Activated T-helper 1 cell treated with anti-CD3 and anti-CD28 coated beads, Interleukin-2, amount 50 U/mL, for 16 hours (primary cell): ENCODE measurements at places on chromosomes 7 and 10.

GRCh38 chr10:81127931-81128330, 590.2 kb downstream of the SH2D4B start:
- no peak for DNase-seq

DNA sequence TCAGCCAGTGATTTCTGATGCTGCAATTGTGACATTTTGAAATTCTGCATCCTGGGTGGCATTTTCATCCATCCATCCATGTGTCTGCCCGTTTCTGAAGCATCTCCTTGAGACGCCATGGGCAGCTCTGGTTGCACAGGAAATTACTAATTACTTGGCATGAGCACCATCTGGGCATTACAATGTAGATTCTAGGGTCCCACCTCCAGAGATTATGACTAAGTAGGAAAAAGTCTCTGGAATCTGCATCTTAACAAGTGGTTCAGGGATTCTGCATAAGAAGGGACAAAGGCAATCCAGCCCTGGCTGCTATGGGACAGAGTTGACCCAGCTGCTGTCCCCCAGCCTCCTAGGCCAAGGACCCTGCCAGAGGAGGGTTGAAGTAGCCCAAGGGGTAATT, 65.3 kb downstream of the CUZD1 start:
- no peak for DNase-seq

DNA sequence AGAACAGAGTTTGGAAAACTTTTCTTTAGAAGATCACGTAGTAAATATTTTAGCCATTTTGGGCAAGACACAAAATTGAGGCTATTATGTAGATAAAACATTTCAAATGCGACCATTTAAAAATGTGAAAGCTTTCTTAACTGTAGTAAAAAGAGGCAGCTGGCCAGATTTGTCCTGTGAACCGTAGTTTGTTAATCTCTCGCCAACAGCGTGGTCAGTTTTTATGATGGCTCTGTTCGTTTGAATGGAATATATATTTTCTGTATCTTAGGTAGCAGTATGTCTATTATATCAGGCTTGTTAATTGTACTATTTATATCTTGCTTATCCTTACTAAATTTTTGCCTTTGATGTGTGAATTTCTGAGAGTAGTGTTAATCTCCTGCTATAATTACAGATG, 124.9 kb downstream of the CCSER2 start:
- DNase-seq = no peak

- DNase-seq = peak; percentile 41
Measured at GRCh38 chr7:105675934-105676371, 94.7 kb upstream of the EFCAB10 start.

- DNase-seq = no peak
Measured at GRCh38 chr7:72334066-72334465, 78.1 kb downstream of the CALN1 start.

- no peak for DNase-seq
Measured at GRCh38 chr7:8254667-8255066, 7.3 kb downstream of the ICA1 start.

GRCh38 chr10:1735562-1735961, 1.8 kb downstream of the ADARB2 start:
- no peak for DNase-seq

DNA sequence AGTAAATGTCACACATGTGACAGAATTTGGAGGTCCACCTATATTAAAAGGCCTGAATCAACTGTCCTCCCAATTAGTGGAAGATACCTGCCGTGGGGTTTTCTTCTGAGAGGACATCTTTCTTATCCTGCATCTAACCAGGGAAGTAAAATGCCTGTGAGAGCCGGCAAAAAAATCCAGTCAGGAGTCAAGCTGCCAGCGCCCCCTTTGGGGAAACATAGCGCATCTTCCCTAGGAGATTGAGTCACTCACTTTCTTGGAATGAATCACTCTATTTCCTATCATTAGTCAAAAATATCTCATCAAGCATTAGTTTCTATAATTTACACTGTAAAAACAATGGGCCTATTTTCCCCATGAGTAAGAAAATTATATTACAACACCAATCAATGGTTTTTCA, 66.4 kb upstream of the ANK3 start:
- no peak for DNase-seq

DNA sequence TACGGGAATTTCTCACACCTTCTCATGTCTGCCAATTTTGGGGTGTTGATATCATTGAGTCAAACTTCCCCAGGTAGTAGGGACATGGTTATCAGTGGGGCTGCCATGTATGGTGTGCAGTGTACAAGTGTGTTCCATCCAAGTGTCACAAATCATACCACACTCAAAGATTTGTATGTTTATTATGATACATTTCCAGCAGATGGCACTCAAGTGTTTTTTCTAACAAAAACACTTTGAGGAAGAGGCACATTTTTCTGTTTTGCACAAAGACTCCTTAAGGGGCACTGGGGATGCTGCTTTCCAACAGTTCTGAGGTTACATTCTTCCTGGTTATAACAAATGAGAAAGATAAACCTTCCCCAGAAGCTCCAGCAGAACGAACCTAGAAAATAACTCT, 414.5 kb downstream of the REEP3 start:
- no peak for DNase-seq

GRCh38 chr10:44860811-44861736, 50.1 kb upstream of the TMEM72 start:
- DNase-seq = no peak

- DNase-seq = no peak
Measured at GRCh38 chr10:51321980-51322379, 247.7 kb downstream of the PRKG1 start.

DNA sequence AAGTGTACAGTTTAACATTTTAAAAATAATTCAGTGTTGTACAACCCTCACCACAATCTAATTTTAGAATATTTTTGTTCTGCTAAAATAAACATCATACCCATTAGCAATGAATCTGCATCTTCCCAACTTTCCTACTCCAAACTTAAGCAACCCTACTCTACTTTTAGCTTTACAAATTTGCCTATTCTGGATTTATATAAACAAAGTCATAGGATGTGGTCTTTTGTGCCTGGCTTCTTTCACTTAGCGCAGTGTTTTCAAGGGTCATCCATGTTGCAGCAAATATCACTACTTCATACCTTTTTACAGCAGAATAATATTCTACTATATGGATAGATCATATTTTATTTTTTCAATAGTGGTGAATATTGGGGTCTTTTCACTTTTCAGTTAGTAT, 18.9 kb downstream of the CALML3 start:
- DNase-seq = no peak

DNA sequence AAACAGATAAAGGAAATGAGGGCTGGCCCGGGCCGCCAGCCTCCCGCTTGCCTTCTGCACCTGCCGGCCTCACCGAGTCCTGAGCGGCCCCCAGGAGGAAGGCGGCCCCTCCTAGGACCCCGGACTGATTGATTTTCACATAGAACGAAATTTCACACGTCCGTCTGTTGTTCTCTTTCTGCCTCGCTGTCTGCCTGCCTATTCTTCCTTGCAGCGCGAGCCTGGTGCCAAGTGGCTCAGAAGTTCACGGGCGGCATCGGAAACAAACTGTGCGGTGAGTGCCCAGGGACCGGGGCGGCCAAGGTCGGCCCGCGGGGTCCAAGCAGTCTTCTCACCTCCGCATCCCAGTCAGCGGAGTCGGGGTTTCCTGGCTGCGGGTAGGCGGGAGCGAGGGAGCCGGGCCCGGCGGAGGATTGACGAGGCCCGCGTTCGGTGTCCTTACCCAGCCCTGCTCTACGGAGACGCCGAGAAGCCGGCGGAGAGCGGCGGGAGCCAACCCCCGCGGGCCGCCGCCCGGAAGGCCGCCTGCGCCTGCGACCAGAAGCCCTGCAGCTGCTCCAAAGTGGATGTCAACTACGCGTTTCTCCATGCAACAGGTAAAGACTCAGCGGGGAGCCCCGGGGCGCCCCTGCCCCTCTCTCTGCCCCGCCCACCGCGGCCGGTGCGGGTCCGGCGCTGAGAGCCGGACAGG, 967 bp downstream of the GAD2 start:
- DNase-seq = no peak

DNA sequence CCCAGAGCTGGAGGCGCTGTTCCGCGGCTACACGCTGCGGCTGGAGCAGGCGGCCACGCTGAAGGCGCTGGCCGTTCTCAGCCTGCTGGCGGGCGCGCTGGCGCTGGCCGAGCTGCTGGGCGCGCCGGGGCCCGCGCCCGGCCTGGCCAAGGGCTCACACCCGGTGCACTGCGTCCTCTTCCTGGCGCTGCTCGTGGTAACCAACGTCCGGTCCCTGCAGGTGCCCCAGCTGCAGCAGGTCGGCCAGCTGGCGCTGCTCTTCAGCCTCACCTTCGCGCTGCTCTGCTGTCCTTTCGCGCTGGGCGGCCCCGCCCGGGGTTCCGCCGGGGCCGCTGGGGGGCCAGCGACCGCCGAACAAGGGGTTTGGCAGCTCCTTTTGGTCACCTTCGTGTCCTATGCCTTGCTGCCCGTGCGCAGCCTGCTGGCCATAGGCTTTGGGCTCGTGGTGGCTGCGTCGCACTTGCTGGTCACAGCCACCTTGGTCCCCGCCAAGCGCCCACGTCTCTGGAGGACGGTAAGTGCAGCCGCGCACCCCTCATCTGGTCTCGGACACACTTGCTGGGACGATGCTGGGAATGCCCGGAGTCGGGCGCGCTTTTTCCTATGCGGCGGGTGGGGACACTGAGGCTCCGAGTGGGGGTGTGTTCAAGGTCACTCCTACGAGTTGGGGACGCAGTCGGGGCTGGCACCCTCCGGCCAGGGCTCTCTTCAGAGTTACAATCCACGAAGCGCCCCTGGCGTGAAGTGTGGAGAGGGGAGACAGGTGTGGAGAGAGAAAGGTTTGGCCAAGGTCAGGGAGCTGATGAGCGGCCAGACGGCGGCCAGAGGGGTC, 717 bp downstream of the ADCY1 start:
- DNase-seq = no peak

GRCh38 chr10:12510501-12510941, 161.2 kb downstream of the CAMK1D start:
- DNase-seq = no peak

DNA sequence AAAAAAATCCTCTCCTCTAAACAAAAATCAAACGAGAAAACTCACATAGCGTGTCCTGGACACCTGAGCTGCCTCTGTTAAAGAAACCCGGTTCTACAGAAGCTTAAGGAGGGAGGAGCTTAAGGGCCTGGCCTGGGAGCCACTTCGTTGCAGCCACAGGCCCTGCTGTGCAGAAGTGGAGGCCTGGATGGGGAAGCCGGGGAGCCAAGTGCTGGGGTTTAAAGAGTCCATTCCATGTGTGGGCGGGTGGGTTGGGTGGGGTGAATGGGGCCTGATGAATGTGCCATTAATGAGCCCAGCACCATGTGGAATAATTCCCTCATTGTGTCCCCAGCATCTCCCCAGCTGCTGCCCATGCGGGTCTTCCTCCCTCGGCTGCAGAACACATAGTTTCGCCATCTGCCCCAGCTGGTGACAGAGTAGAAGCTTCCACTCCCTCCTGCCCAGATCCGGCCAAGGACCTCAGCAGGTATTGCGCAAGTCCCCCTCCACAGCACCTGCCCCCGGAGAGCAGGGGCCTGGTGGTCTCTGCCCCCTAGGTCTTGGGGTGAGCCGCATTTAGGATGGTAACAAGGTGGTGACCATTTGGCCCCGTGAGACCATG, 127.8 kb upstream of the BTBD16 start:
- DNase-seq = no peak

- no peak for DNase-seq
Measured at GRCh38 chr7:32616625-32617024, 121.3 kb downstream of the AVL9 start.

DNA sequence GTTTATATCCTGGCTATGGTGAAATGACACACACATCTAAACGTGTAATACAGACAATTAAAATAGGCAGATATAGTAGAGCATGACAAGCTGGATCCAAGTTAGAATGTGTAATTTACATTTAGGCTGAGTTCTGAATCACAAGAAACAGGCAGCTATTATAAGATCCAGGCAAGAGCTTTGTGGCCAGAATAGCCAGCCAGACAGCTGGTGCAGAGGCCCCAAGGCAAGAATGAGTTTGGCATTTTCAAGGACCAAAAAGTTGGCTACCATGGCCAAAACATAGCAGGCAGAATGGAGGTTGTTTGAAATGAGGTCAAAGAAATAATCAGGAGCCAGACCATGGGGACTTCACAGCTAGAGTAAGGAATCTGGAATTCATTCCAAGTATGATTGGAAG, 281.7 kb downstream of the MTERF1 start:
- no peak for DNase-seq
